ENCODE measurements at places on chromosomes 2 and 18. TPM values are rescaled to one million over a fixed set of nuclear protein-coding genes. Genes with fewer than 3 reads are reported as not detected.

GRCh38 chr2:20398956-20399567, 47.8 kb upstream of the RHOB start:
- ATAC-seq, result no peak

- no peak for ATAC-seq
Measured at GRCh38 chr2:138610201-138610953, 108.8 kb downstream of the SPOPL start.

DNA sequence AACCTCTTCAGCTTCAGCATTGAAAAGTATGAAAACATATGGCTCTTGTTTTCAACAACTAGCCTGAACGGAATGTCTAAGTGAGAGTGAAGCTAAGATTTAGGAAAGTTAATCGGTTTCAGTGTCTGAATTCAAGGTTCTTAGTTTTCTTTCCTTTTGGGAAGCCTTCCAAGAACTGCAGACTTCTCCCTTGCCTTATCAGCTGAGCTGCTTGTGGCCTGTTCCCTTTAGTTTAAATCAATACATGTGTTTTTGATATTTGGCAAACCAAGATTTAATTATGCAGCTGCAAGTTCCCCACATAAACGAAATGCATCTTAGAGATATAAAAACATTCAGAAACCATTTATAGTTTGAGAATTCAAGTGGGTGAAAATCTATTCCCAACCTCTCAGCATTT, 274.3 kb upstream of the NRP2 start:
- no peak for ATAC-seq

DNA sequence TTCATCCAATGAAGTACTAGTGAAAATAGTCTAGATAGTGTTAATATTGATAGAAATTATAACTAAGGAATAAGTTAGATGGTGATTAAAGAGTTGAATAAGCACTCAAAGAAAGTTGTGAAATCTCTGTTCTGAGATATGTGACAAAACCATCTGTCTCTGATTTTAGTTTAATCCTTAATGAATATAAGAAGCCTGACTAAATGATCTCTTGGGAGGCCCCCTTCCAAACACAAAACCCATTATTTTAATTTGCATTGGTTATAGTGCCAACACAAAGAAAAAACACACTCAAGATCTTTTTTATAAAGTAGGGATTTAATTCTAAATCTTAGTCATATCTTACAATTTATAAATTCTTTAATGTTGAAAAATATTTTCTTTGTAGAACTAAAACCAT, 34.0 kb downstream of the SCN2A start:
- no peak for ATAC-seq

GRCh38 chr2:61044636-61045035, 21.0 kb upstream of the SANBR start:
- ATAC-seq, result no peak

GRCh38 chr2:158464426-158465281, 7.9 kb downstream of the PKP4 start:
- ATAC-seq, result no peak

DNA sequence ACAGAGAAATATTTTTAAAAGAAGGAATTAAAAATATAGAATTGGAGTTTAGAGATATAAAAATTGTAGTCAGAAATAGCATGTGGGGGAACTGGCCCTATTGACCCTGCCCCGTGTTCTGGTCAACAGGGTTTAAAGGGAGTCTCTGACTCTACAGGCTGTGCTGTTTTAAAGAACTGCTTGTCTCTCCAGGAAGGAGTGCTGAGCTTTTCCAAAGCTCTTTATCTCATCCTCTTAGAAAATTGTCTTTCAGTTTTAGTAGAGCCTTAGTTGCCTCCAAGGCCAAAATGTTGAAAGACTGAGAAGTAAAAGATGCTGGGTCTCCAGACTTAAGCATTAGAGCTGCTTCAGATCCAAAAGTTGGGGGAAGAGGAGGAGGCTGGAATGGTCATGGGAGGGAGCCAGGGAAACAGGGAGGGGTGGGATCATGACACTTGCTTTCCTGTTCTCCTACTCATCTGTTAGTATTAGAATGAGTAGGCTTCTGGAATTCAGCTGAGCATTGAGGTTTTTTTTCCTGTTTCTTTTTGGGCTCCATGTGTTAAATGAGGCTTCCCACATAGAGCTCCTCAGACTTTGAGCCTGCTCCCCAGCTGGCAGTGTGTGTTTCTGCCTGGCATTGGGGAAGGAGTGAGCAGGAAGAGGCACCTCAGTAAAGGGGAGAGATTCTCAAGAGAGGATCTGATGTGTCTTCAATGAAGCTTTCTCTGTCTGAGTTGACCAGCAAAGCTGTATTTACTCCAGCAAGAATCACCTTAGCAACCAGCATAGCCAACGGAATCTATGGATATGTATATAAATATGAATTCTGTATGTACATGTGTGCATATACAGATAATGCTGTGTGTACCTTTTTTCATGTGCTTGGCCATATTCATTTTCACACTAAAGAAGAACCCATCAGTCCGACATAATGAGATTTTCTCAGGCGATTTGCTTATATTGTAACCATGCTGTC, 186.8 kb upstream of the FBXO11 start:
- peak; percentile 51 for ATAC-seq

- no peak for ATAC-seq
Measured at GRCh38 chr2:71410696-71411095, 42.7 kb upstream of the DYSF start.

- ATAC-seq, result no peak
Measured at GRCh38 chr2:225379856-225380255, 19.7 kb upstream of the NYAP2 start.

GRCh38 chr2:235044501-235045271, 92.9 kb downstream of the SH3BP4 start:
- ATAC-seq, result peak; percentile 2

- ATAC-seq, result no peak
Measured at GRCh38 chr2:160736148-160737028, 242.8 kb upstream of the RBMS1 start.

- no peak for ATAC-seq
Measured at GRCh38 chr2:75310876-75311275, 111.6 kb upstream of the TACR1 start.

DNA sequence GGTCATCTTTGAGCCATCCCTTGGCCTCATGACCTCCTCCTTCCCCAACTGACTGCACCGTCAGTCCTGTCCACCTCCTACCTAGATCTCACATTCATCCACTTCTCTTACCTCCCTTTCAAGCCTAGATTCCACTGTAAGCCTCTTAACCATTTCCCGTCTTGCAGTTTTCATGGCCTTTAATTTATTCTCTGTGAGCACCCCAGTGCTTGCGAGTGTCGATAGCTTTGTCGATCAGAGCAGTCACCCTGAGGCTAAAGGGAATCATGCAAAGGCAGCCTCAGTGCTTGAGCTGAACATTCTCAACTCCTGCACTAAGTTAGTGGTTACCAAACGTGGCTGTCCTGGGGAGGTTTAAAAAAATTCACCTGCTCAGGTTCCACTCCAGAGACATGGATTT, 14.7 kb downstream of the ARHGAP25 start:
- ATAC-seq, result no peak

DNA sequence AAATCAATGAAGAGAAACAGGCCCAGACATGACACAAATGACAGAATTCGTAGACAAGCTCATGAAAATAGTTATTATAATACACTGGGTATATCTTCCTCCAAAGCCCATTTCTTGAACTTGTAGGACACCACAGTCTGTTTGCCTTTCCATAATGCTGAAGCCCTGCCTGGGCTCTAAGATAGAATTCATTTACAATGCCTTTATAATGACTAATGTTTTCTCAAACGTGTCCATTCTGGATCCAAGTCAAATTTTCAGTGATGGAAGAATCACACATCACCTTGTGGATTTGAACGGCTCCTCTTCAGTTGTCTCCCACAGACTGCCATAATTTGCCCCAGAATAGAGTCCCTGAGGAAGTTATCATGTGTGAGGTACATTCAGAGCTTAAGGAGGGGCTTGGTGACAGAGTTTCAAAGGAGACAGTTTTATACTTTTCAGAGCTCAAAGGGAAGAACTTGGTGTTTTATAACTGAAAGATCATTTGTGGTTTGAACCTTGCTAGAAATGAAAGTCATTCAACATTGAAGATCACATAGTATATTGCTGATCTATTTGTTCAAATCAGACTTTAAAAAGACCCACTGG, 38.2 kb downstream of the CASP8 start:
- no peak for ATAC-seq

DNA sequence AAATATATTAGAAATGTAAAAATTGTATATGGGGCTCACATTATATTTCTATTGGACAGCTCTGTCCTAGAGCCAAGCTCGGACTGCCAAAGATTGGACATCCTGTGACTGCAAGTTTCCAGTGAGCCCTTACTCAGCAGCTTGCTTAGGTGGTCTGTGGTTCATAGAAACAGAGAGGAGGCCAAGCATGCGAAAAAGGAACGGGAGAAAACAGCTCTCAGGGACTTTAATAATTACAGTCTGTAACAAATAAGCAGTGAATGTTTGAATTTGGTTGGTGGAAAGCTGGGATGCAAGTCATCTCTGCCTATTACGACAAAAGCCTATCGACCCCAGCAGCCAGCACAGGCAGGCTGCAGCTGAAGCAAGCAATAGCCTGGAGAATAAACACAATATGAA, 35.6 kb downstream of the WIPF1 start:
- ATAC-seq, result no peak

DNA sequence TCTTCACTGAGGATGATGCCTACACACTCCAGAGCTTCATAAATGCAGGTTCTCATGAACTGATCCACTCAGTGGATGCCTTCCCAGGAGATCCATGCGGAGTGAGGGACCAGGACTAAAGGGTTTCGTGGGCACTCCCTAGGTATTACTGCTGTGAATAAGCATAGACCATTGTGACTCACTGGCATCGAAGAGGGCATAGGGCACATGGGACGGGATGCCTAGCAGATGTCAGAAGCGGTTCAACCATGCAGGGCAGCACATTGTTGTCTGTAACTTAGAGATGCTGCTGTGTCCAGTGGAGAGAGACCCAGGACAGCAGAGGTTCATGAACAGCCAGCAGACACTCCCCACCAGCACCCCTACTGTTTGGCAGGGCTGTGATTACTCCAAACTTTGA, 17.2 kb downstream of the GKN2 start:
- ATAC-seq, result no peak

- ATAC-seq, result no peak
Measured at GRCh38 chr2:234796045-234796591, 155.7 kb upstream of the SH3BP4 start.

GRCh38 chr2:175579646-175580045, 398.1 kb upstream of the ATP5MC3 start:
- no peak for ATAC-seq

GRCh38 chr2:152005607-152006006, 93.2 kb downstream of the CACNB4 start:
- no peak for ATAC-seq

DNA sequence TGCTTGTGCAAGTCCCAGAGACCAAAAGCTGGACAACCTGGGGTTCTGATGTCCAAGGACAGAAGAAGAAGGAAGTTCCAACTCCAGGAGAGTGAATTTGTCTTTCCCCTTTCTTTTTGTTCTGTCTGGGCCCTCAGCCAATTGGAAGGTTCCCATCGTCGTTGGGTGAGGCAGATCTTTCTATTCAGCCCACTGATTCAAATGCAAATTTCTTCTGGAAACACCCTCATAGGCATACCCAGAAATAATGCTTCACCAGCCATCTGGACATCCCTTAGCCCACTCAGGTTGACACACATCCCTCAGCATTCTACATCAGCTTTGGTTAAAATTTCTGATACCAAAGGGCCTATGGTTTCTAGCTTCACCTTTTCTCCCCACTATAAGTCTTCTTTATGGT, 156.5 kb downstream of the SP3 start:
- no peak for ATAC-seq

- no peak for ATAC-seq
Measured at GRCh38 chr18:44054514-44054913, 626.2 kb upstream of the SETBP1 start.

GRCh38 chr2:135510577-135510976, 20.4 kb downstream of the ZRANB3 start:
- ATAC-seq, result no peak

GRCh38 chr18:58604311-58604710, 24.6 kb downstream of the ALPK2 start:
- no peak for ATAC-seq

GRCh38 chr2:240567872-240568677, at the start of gene RNPEPL1:
TSS of gene RNPEPL1 (plus strand) at chr2:240568484. CDS start at chr2:240568587, 103 bp downstream.
- peak; percentile 78 for ATAC-seq

GRCh38 chr18:79388043-79388442, 7.7 kb upstream of the NFATC1 start:
- ATAC-seq, result no peak

GRCh38 chr2:31148514-31148913, 10.3 kb upstream of the GALNT14 start:
- no peak for ATAC-seq

- ATAC-seq, result no peak
Measured at GRCh38 chr2:1620081-1620480, 124.2 kb downstream of the PXDN start.

GRCh38 chr2:175030380-175031271, 25.4 kb upstream of the CHN1 start:
- no peak for ATAC-seq

- no peak for ATAC-seq
Measured at GRCh38 chr2:69292256-69292655, 94.8 kb downstream of the GFPT1 start.

GRCh38 chr18:57655740-57656139, 34.1 kb upstream of the NARS1 start:
- ATAC-seq, result no peak

DNA sequence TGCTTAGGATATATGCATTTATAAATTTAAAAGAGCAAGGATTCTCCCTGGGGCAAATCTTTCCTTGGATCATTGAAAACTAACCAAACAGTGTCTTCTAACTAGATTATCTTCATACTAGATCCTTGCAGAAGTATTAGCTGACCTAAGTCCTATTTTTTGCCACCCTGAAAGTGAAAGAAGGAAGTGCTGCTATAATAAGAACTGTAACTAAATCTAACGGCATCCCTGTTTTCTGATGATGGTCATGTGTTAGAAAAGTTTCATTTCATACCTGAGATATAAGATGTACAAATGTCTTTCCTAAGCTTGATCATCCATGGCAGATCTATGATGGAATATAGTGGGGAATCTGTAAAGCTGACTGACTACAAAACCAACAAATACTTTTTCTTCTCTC, 102.7 kb downstream of the MAP2 start:
- ATAC-seq, result no peak

ASB3 gene
- total RNA-seq, result 14.0 TPM

TTC31 gene
- 27.2 TPM for total RNA-seq

RAX gene
- total RNA-seq, result not detected

FEV gene
- not detected for total RNA-seq

HOXD12 gene
- total RNA-seq, result not detected

MEP1B gene
- not detected for total RNA-seq

KLHL14 gene
- total RNA-seq, result 0.27 TPM

SPP2 gene
- total RNA-seq, result not detected

PAX3 gene
- not detected for total RNA-seq

TMEM37 gene
- not detected for total RNA-seq

CD8A gene
- 0.42 TPM for total RNA-seq

AFTPH gene
- 53.5 TPM for total RNA-seq

ALPG gene
- total RNA-seq, result not detected

All from gastroesophageal sphincter (tissue), 4 donors.